ENCODE measurements at places on chromosomes 11 and 22.

DNA sequence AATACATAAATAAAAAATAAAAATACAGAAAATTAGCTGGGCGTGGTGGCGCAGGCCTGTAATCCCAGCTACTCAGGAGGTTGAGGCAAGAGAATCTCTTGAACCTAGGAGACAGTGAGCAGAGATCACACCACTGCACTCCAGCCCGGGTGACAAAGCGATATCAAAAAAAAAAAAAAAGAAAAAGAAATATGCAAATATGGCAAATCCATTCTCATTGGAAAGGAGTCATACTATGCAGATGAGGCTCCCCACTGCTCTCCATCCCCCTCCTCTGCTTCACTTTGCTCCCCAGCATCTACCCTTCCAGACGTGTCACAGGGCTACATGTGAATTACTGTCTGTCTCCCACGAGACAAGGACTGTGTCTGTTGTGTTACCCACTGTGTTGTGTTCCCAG is 36.3 kb upstream of the PDGFB start:
- no peak for DNase-seq

- peak; percentile 1 for DNase-seq
Measured at GRCh38 chr22:19876314-19876940, 21.8 kb upstream of the GNB1L start.

- no peak for DNase-seq
Measured at GRCh38 chr11:131584785-131585592, 214.6 kb downstream of the NTM start.

GRCh38 chr22:19014886-19015285 is 78.8 kb upstream of the PRODH start:
- DNase-seq = no peak

DNA sequence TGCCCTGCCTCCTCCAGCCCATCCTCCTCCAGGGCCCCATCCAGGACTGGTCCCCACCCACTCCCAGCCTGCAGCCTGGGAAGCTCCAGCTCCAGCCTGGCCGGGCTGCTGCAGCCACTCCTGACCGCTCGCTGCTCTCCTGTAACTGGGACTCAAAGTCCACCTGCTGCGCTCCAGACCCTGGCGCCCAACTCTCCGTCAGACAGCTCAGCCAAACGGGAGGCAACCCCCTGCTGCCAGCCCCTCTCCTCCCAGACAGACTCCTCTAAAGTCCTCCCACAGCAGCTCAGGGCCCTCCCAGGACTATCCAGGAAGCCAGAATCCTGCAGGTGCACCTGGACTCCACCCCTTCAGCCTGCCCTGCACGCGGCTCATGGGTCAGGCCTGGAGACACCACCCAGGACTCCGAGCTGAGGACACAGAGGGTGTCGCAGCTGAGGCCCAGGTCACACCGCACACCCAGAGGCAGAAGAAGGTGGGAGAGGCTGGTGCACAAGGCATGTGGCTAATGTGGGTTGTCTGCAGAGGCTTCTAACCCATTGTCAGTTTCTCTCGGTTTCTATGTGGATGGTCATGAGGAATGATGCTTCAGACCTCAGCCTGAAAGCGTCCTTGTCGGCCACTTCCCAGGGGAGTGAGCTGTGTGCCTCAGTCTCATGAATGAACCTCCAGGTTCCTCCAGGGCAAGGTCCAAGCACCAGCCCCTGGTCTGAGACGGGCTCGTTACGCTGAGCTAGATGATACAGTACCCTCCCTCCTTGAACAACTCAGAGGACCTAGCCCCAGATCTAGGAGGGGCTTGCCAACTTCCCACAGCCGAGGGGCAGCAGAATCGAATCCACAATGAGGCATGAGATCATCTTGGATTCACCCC is 1514.8 kb downstream of the TBC1D22A start:
- no peak for DNase-seq

Data from activated CD4-positive, alpha-beta T cell treated with anti-CD3 and anti-CD28 coated beads for 48 hours (primary cell).